ENCODE measurements at places on chromosomes 6 and 20.

- DNase-seq = no peak
Observed at GRCh38 chr6:131470534-131470933, 102.5 kb upstream of the ARG1 start.

- no peak for DNase-seq
Observed at GRCh38 chr6:156507106-156507505, 270.1 kb upstream of the ARID1B start.

- no peak for DNase-seq
Observed at GRCh38 chr6:43541774-43542471, 25.0 kb downstream of the POLR1C start.

- DNase-seq = no peak
Observed at GRCh38 chr20:19864130-19864529, 106.1 kb downstream of the RIN2 start.

DNA sequence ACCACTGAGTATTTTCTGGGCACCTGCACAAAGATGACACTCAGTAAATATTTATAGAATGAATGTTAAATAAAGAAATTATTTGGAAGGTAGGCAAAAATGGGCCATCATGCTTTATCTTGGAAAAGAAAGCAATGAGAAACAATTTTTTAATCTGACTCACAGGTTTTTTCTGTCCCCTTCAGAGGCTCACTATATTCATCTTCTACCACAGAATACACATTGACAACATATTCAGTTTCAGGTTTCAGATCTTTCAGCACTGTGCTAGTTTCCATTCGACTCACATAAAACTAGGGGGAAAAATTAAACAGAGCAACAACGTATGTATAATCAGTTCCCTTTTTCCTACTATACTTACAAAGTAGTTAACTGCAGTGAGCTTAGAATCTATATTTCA is 58.3 kb downstream of the COL12A1 start:
- no peak for DNase-seq

DNA sequence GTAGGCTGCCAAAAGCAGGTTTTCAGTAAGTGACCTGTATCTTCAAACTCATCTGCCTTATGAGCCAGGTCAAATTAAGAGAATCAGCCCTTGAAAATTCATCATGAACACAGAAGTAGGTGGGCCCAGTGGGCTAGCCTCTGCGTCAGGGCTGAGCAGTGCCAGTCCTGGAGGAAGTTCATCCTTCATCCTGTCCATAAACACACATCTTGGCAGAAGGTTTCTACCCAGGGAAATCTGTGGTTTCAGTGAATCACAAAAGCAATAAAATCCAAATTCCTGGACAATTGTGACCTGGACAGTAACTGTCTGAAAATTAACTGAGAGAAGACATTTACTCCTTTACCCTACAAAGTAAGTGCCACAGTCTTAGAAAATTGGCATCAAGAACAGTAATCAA is 72.4 kb downstream of the ATG5 start:
- DNase-seq = no peak
